ENCODE measurements at places on chromosomes 4 and X.
A peak's percentile ranks its signal among the peaks of the same experiment; 100 is the strongest.

GRCh38 chr4:123580981-123581664 lies 184.5 kb downstream of the SPRY1 start:
- H3K27ac ChIP-seq: no peak overlapping the region
- H3K4me3 ChIP-seq: no peak overlapping the region
- no peak for DNase-seq
- no peaks in the 10 kb centered on the region for H3K27me3 ChIP-seq

DNA sequence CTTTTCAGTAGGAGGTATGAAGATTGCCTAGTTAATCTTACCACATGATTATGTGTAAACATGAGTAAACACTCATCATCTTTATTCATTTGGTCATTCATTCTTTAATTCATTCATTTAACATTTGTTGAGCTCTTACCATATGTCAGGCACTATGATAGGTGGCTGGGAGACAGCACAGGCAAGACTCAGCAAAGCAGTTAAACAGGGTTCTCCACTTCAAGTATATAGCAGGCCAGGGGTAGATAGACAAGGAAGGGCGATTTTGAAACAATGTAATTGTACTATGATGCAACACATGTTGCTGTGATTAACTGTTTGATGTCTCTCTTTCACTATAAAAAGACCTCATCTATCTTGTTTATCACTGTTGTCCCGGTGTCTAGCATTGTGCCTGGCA lies 84.3 kb upstream of the GPR101 start:
- no peak overlapping the region for H3K4me3 ChIP-seq
- no peak for DNase-seq
- H3K27ac ChIP-seq: no peak overlapping the region
- H3K36me3 ChIP-seq: no peaks in the 10 kb centered on the region
- H3K27me3 ChIP-seq: peaks cover 50% of the 10 kb centered on the region

DNA sequence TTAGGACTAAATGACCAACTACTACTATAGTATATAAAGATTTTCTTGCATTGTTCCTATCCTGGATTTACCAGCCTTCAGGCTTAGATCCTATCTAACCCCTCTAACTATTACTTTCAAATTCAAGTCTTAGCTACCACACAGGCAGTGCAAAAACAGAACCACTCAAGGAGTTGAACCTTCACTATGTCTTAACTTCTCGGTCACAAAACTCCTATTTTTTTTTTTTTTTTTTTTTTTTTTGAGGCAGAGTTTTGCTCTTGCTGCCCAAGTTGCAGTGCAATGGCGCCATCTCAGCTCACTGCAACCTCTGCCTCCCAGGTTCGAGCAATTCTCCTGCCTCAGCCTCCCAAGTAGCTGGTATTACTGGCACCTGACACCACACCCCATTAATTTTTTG lies 6.3 kb upstream of the FAM200B start:
- no peak overlapping the region for H3K27ac ChIP-seq
- peaks cover 6% of the 10 kb centered on the region for H3K36me3 ChIP-seq
- peaks cover 3% of the 10 kb centered on the region for H3K27me3 ChIP-seq
- H3K4me3 ChIP-seq: no peak overlapping the region
- peaks cover 11% of the 10 kb centered on the region for H3K4me1 ChIP-seq

DNA sequence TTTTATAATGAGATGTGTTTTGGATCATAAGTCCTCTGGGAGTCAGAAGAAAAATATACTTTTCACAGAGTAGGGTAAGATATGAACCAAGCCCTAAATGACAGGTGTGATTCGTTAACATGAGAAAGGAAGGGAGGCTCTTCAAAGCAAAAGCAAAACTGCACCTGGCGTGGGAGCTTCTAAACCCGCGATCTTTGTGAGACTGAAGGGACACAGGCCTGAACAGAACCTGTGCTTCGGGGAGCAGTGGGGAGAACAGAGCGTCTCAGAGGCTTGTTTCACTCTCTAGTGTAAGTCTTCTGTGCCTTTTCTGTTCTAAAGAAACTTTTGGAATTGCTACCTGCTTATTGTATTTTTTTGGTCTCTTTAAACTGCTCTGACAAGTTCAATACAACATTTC lies 30.2 kb upstream of the CYP4V2 start:
- H3K4me3 ChIP-seq: peak overlapping the region; percentile 36
- DNase-seq: no peak
- peaks cover 7% of the 10 kb centered on the region for H3K27me3 ChIP-seq
- H3K36me3 ChIP-seq: no peaks in the 10 kb centered on the region
- peaks cover 5% of the 10 kb centered on the region for H3K4me1 ChIP-seq
- H3K27ac ChIP-seq: peak overlapping the region; percentile 71

DNA sequence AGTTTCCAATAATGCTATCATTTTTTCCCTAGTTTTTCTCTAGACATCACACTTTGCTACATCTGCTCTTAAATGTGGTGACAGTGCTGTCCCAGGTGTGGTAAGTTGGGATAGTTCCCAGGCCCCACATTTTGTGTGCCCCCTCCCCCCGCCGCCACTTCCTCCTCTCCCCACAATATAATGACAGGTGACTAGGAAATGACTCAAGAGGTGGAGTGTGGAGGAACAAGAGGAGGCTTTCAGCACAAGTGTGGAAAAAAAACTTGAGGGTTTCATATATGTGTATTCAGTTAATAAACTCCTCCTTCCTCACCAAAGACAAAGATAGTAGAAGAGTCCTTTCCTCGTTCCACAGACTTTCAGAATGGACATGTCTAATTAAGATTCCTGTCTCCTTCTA lies 18.3 kb upstream of the IL21 start:
- no peak for DNase-seq
- H3K36me3 ChIP-seq: no peaks in the 10 kb centered on the region
- peaks cover 24% of the 10 kb centered on the region for H3K4me1 ChIP-seq
- H3K4me3 ChIP-seq: no peak overlapping the region

DNA sequence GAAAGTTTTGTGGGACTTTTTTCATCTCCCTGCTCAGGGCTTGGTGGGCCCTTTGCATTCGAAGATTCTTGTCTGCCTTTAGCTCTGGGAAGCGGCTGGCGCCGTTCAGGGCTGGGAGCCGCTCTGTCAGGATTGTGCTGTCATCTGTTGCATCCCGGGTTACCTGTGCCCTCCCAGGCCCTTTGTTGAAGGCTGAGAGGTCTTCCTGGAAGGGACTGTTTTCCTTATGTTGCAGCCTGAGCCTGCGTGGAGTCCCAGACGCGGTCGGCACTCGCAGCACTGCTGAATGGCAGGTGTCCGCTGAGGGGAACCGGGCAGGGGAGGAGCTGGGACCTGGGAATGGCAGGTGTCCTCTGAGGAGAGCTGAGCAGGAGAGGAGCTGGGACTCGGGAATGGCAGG lies 15.9 kb downstream of the RGS12 start:
- DNase-seq: peak; percentile 20
- H3K4me1 ChIP-seq: peaks cover 26% of the 10 kb centered on the region
- H3K27me3 ChIP-seq: no peaks in the 10 kb centered on the region
- H3K4me3 ChIP-seq: no peak overlapping the region
- H3K36me3 ChIP-seq: no peaks in the 10 kb centered on the region
